GM12865 (cell line): ENCODE measurements at places on chromosomes 7 and 10.
A peak's percentile ranks its signal among the peaks of the same experiment; 100 is the strongest.

- no peak for DNase-seq
Measured at GRCh38 chr10:101558671-101559595, 29.1 kb downstream of the POLL start.

- no peak for DNase-seq
Measured at GRCh38 chr7:76129366-76129765, 72.3 kb upstream of the SRRM3 start.

DNA sequence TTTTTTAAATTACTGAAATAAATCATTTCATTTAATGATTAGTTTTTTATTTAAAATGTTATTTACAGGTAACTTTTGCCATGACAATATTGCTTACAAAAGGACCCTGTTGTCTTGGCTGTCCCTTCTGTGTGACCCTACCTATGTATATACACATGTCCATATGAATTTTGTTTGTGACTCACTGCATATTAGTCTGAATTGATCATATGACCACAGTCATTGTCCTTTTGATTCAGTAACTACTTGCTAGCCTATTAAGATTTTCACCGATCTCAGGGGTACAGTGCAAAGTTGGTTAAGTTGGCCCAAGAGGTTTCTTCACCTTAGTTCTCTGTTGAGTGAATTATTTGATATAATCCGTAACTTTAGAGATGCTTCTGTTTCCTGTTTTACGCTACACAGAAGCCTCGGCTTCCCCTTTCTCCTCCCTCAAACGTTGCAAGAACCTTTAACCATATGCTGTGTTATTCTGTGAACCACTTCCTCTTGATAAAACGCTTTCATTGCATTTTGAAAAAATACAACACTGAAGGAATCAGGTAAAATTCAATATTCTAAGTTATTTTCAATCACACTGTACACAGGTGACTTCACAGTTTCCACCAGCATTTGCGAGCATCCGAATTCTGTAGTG lies 43.9 kb downstream of the APBB1IP start:
- peak; percentile 67 for DNase-seq

DNA sequence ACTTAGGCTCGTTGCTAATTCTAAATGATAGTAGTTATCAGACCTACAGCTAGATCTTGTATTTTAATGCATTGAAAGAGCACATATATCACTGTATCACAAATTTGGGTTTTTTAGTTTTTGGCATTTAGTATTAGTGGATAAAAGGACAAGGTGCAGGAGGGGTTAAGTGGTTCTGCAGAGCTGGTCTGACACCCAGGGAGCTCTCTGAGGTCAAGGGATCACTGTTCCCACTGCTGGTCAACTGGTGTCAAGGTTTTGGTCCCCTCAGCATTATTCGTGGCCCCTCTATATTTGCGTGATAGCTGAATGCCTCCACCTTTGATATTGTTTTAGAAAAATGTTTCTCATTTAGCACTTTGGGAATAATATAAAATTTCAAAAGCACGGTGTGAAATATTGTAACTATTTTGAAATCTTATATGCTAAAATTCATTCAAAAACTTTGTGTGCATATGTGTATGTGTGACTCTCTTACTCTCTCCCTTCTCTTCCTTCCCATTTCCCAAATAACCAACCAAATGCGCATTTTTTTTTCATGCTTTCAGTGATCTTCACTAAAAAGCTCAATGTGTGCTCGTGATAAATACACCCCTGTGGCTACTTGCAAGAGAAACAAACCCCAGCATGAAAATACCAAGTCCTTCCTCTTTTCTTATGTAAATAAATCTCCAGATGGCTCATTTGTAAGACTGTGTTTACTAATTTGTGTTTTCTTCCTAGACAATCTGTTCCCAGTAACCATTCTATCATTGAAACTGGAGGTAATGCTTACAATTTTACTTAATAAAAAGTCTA lies 309.2 kb downstream of the FGFR2 start:
- no peak for DNase-seq

- no peak for DNase-seq
Measured at GRCh38 chr7:82501346-82501745, 57.8 kb upstream of the CACNA2D1 start.

- no peak for DNase-seq
Measured at GRCh38 chr7:146539836-146540235, 423.2 kb downstream of the CNTNAP2 start.

DNA sequence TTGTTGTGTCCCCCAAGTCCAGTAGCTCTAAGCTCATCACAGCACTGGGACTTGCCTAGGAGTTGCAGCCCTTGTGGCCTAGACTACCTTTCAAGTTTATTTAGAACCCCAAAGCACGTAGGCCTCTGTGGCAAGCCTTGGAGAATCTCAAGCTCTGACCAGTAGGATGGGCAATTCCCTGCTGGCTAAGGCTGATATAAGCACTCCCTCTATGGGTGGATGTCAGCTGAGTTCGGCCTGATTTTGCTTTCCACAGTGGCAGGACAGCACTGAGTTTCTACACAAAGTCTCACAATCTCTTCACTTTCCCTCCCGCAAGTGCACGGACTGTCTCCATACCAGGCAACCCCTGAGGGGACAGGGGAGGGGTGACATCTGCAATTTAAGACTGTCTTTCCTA lies 886.4 kb upstream of the LRRN3 start:
- peak; percentile 2 for DNase-seq

- DNase-seq: no peak
Measured at GRCh38 chr10:34359435-34359813, 455.7 kb downstream of the PARD3 start.

DNA sequence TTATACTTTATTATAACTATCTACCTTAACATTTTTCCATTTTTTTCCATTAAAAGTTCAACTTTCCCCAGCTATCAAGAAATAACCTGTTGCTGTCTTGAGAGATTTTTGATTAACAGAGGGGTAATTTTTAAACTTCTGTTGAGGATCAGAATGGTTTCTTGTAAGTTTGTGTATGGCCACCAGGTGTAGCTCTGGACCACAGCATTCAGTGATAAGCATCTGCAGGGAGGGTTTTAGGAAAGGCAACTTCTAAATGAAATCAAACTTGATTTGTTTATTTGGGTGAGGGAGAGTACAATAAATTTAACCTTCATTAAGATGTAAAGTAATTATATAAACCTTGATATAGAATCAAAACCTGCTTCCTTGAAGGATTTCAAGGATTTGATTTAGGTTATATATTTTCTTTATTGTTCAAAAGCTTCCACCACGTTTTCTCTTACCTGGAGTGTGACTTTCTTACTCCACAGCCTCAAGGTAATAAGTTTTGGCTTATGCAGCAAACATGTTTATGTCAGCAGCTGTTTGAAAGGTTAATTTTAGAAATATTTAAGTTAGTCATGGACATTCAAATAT lies 153.3 kb downstream of the STK31 start:
- peak; percentile 55 for DNase-seq

DNA sequence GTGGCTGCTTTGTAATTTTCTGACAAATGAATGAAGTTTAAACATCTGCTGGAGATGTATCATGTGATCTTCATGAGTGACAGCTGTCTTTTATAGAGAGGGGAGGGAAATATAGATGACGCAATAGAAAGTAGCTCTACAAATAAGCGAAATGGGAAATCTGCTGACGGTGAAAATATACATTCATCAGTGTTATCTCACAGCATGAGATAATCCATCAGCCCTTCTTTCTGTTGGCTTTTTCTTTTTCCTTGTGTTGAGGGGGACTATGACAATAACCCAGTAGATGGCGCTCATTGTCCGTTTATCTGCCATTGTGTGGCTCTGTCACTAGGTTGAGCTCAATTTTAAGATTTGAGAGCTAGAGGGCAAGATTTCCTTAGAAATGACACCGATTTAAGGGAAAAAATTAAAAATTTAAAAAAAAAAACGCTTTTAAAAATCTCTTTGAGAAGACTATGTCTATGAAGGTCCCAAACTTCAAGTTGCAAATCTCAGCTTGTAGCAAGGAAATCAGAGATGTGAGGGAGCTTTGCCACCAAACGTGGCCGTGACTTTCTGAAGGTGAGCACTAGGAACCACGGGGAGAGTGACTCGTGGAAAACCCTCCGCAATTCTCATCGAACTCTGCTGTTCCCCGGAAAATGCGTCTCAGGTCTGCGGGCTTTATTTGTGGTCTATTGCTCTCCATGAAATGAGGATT lies 114.6 kb upstream of the SFMBT2 start:
- peak; percentile 85 for DNase-seq

DNA sequence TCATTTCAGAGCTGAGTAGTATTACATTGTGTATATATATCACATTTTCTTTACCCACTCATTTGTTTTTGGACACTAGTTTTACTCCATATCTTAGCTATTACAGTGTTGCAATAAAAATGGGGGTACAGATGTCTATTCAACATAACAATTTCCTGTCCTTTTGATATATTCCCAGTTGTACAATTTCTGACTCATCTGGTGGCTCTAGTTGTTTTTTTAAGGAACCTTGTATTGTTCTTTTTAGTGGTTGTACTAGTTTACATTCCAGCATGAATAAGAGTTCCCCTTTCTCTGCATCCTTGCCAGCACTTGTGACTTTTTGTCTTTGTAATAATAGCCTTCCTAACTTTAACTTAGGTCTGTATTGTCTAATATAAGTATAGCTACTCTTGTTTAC lies 739.9 kb downstream of the XPNPEP1 start:
- DNase-seq: no peak

- DNase-seq: no peak
Measured at GRCh38 chr7:7537711-7538110, 2.0 kb upstream of the COL28A1 start.

GRCh38 chr10:67385089-67385488 lies 310.9 kb downstream of the CTNNA3 start:
- no peak for DNase-seq

DNA sequence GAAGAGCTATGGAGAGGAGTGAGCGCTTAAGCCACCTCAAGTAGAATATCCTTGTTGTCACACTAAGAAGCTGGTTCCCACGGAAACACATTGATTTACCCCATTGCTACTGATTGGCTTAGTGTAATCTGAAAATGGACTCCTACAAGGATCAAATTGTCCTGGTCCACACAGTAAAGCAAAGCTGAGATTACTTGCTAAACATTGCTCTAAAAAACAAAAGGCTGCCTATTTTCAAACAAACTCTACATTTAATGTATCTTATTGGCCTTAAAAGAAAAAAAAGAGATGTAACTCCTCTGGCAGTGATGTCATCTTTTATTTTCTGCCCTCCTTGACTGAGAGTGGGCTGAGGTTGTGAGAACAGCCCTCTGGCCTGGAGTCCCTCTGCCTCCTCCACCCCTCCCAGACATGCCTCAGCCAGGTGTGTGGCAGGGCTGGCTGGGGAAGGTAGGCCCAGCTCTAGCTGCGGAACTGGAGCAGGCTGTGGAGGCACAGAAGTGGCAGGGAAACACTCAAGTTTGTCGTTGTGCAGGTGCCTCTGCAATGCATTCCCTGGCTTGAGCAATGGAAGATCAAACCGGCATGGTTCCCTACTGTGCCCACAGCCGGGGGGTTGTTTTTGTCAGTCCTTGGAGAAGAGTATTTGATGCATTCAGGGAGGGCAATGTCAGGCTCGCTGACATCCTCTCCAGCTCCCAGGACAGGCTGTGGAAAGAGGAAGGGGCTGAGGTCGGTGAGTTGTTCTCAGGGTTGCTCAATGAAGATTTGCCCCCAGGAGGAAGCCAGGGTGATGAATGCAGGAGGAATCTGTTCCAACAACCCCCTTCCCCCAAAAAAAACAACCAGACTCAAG lies 9.1 kb downstream of the KLF6 start:
- peak; percentile 26 for DNase-seq

DNA sequence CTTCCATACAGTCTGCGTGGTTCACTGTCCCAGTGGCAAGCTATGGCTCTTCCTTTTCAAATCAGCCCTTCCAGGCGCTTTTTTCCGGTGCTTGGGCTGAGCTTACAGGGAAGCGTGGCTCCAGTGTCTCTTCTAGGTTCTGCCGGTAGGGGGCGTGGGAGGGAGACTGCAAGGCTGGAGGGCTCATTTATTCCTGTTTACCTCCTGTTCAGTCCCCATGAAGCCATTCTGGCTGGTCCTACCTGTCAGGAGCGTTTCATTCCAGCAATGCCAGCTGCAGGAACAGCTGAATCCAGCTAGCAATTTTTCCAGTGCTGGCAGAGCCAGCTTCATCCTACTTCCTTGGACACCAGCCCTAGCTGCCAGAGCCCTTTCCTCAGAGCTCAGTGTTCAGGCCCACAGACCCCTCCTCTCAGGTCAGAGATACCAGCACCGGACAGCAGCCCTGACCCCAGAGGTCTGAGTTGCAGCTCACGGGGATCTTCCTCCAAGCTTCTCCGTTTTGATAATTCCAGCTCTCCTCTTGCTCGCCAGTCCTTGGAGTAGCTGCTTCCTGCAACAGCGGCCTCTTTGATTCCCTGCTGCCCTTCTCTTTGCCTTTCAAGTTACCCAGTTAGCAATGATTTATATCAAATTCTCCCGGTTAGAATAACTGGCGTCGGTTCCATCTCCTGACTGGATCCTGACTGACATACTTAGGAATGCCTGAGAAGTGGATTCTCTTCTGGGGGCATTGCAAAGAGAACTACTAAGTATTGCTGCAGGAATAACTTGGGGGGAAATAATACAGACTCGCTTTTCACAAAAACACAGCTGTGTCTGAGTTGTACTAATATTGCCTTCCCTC lies 129.8 kb downstream of the FRMD4A start:
- DNase-seq: peak; percentile 5

GRCh38 chr7:24972991-24973390 lies 7.0 kb downstream of the OSBPL3 start:
- DNase-seq: no peak

- DNase-seq: no peak
Measured at GRCh38 chr10:109592391-109592790, 330.9 kb downstream of the XPNPEP1 start.

DNA sequence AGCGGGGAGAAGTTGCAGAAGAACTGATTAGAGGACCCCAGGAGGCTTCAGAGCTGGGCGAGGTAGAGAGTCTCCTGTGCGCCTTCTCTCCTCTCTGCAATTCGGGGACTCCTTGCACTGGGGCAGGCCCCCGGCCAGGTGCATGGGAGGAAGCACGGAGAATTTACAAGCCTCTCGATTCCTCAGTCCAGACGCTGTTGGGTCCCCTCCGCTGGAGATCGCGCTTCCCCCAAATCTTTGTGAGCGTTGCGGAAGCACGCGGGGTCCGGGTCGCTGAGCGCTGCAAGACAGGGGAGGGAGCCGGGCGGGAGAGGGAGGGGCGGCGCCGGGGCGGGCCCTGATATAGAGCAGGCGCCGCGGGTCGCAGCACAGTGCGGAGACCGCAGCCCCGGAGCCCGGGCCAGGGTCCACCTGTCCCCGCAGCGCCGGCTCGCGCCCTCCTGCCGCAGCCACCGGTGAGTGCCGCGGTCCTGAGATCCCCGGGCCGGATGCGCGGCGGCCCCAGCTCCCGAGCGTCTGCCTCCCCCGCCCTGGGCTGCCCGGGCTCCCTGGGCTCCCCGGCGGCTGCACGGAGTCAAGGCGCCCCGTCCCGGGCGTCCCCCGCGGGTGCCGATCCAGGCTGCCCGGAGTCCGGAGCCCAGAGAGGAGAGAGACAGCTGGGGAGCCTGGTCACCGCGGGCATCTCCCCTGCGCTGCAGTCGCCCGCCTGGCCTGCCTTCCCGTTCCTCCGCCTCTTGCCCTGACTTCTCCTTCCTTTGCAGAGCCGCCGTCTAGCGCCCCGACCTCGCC lies at the start of gene PLAU:
Gene PLAU, plus strand, starts transcription at position 369 of the 789 bp plus-strand sequence. CDS start 424 bp downstream, outside the sequence.
- peak; percentile 22 for DNase-seq

DNA sequence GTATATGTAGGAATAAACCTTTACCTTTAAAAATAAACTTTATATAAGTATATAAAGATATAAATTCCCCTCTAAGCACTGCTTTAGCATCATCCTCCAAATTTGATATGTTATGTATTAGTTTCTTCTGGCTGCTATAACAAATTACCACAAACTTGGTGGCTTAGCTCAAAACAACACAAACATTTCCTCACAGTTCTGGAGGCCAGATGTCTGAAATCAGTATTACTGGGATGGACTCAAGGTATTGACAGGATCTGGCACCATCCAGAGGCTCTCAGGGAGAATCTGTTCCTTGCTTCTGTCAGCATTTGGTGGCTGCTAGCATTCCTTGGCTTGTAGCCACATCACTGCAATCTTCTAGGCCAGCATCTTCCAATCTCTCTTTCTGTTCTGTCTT lies 6.7 kb upstream of the SCRN1 start:
- no peak for DNase-seq
